ENCODE measurements at places on chromosomes 12 and 14.

DNA sequence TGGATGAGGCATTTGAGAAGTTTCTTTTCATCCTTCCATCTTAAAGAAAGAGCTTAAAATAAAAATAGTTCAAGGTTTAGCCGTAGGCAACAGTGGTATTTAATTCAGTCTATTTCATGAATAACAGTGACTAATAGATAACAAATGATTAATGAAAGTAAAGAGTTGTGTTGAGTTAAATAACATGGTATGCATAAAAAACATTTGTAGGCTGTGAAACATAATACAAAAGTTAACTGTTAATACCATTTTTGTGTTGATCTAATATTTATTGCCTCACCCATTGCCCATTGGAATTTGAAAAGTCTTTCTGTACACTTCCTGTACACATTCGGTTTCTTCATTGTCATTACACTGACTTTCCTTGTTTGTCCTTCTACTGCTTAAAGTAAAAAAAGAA, 108.6 kb upstream of the PDE3A start:
- DNase-seq, result no peak

GRCh38 chr14:103052407-103052806, 4.9 kb downstream of the CDC42BPB start:
- DNase-seq, result no peak

- DNase-seq, result no peak
Measured at GRCh38 chr14:52263190-52263589, 4.3 kb upstream of the PTGDR start.

- DNase-seq, result peak; percentile 92
Measured at GRCh38 chr12:49538510-49539403, at the start of gene KCNH3. Gene KCNH3, plus strand, starts transcription at chr12:49539030. Its CDS starts 387 bp downstream, at chr12:49539417.

DNA sequence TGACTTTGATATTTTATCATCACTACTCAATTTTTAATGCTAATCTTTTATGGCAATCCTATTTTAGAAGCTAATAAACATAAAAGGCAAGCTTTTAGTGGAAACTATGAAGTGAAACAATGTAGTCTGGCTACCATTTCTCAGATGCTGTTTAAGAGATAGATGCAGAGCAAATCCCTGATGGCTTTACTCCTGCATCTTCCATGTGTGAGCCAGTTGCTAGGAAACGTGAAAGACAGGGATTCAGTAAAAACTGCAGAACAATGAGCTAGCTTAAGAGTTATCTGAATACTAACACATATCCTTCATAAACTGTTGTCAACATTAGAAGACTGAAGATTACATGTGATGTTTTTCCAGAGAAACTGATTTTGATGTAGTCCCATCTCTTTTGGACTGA, 112.6 kb downstream of the SLC2A13 start:
- no peak for DNase-seq

DNA sequence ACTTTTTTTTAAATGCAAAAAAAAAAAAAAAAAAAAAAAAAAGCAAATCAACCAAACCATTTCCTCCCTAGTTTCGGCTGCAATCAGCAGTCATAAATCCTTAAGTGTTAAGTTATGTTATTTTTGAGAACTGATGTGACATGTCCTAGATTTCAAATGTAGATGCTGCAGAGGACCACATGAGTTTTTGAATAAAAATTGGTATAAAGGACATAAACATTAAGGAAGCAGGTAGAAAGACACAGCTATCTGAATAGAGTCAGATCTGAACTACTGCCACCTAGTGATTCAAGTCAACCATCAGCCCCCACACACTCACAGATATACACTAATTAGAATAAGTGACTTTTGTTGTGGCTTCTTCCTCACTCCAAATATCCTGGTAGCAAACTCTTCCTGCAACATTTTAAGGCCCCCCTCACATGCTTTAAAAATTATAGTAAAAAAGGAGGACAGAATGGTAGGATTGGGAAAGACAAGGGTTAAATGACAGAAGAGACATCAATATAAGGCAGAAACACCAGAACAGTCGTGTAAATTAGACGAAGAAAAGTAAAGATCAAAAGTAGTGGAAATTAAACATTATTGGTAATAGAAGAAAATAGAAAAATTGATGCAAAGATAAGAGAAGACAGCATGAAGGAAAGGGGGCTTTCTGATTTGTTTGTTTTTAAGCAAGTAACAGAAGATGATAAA, 394.5 kb upstream of the ATP2B1 start:
- no peak for DNase-seq
